ENCODE measurements at places on chromosomes 3 and 15.

DNA sequence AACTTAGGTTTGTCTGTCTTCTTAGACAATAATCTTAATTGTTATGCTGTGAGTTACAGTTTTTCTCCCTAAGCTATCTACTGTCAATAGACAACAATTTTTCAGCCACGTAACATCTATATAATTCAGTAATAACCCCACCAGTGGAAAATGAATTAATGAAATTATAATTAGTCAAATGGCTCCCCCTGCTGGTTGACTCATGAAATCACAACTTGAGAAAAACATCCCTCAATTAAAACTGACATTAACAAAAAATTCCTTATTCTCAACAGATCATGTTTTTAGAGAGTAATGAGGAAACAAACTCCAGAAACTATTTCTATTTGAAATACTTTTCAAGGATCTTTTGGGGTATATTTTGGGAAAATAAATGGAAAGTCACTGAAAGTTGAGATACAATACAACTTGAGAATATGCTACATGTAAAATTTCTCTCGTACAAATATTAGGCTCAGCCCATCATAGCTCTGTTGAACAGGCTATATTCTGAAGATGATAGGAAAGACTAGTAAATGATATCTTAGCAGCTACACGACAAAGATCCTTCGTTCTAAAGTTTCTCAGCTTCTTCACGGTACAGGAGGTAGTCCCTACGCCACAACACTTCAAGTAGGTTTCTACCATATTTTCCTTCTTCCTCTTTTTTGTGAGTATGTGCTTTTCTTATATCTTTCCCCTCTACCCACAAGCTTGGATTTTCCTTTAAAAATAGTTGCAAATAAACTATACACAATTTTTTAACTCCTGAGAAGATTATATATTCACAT lies 20.7 kb downstream of the PPP1R2 start:
- no peak for DNase-seq

GRCh38 chr3:46659285-46659684 lies 34.2 kb downstream of the ALS2CL start:
- no peak for DNase-seq

GRCh38 chr3:132421832-132422231 lies 4.5 kb downstream of the DNAJC13 start:
- DNase-seq: peak; percentile 60

DNA sequence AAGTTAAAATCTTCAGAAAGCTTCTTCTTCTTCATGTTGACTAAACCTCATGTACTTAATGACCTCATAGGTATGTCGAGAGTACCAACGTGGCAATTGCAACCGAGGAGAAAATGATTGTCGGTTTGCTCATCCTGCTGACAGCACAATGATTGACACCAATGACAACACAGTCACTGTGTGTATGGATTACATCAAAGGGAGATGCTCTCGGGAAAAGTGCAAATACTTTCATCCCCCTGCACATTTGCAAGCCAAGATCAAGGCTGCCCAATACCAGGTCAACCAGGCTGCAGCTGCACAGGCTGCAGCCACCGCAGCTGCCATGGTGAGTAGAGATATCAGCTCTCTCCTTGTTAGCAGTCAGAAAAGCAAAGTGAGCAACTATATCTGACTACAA lies 176.5 kb downstream of the MBNL1 start:
- peak; percentile 5 for DNase-seq

- no peak for DNase-seq
Observed at GRCh38 chr3:15476378-15476777, 45.1 kb downstream of the COLQ start.

DNA sequence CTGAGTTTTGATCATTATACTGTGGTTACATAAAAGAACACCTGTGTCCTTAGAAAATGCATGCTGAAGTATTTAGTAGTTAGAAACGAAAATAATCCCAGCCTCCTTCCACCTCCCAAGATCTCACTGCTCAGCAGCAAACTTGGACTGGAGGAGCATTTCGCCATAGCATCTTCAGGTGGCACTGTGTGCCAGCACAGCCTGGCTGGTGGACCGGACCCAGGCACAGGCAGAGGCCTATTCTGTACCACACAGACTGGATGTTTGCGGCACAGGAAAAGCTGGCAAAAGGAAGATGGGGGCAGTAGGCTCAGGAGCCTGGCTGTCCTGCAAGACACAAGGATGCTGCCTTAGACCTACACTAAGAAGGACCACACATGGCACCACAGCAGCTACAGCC lies 10.2 kb downstream of the STIMATE start:
- no peak for DNase-seq

GRCh38 chr15:77282333-77282732 lies 137.6 kb downstream of the PEAK1 start:
- DNase-seq: peak; percentile 83

GRCh38 chr3:57966829-57967228 lies 41.4 kb upstream of the FLNB start:
- no peak for DNase-seq

- DNase-seq: peak; percentile 9
Observed at GRCh38 chr15:79310612-79310984, 314 bp upstream of the TMED3 start.

DNA sequence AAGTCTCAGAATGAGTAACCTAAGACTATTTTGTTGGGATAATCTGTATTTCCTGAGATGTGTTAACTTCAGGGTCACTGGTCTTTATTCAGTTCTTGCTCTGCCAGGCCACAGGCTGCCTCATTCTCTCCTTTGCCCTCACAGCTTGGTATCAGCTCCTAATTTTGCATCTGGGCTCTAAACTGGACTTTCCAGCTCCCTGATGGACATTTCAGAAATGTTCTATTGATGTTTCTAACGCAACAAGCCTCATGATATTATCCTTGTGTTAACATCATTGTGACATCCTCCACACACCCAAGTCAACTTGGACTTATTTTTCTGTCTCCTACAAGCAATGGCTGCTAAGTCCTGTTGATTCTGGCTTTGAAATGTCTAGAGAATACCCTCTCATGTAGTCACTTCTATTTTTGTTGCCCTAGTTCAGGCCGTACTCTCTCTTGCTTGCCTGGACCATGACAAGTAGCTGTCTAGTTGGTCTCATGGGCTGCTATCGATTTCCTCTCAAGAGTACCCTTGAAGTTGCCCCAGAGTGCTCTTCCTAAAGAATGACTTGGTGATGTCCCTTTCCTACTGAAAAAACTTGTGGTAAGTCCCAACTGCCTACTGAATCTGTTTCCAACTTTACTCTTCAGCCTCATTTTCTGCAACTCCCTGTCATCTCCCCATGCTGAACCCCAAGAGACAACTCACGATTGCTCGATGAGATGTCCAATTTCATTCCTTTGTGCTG lies 52.7 kb downstream of the CHST2 start:
- DNase-seq: no peak

GRCh38 chr15:38297623-38298388 lies 45.2 kb downstream of the SPRED1 start:
- DNase-seq: no peak

DNA sequence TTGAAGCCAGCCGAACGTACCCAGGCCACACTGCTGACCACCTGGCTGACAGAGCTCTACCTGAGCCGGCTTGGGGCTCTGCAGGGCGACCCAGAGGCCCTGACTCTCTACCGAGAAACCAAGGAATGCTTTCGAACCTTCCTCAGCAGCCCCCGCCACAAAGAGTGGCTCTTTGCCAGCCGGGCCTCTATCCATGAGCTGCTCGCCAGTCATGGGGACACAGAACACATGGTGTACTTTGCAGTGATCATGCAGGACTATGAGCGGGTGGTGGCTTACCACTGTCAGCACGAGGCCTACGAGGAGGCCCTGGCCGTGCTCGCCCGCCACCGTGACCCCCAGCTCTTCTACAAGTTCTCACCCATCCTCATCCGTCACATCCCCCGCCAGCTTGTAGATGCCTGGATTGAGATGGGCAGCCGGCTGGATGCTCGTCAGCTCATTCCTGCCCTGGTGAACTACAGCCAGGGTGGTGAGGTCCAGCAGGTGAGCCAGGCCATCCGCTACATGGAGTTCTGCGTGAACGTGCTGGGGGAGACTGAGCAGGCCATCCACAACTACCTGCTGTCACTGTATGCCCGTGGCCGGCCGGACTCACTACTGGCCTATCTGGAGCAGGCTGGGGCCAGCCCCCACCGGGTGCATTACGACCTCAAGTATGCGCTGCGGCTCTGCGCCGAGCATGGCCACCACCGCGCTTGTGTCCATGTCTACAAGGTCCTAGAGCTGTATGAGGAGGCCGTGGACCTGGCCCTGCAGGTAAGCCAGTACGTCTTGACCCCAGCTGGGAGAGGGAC lies 6.2 kb downstream of the VPS18 start:
- DNase-seq: no peak

- DNase-seq: peak; percentile 90
Observed at GRCh38 chr15:59611276-59612260, at the start of gene GCNT3. GCNT3 (plus strand) TSS chr15:59611783; CDS start chr15:59618239, 6,456 bp downstream.

DNA sequence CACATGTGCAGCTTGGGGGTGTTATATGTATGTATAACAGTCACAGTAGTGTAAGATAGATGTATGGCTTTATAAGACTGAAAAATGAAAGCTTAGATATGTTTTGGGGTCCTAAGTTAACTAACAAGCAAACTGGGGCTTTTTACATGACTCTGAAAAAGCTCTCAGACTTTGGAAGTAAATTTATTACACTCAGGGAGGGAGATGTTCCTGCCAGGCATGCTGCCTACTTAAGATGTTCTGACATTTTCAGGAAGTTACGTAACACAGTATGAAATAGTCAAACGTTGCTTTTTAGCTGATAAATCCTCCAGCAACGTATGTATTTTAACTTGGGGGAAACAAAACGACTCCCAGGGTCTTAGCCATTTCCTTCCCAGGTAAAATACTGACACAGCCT lies 1.7 kb upstream of the IFT57 start:
- DNase-seq: no peak

GRCh38 chr3:9169326-9169725 lies 80.1 kb downstream of the SRGAP3 start:
- no peak for DNase-seq

DNA sequence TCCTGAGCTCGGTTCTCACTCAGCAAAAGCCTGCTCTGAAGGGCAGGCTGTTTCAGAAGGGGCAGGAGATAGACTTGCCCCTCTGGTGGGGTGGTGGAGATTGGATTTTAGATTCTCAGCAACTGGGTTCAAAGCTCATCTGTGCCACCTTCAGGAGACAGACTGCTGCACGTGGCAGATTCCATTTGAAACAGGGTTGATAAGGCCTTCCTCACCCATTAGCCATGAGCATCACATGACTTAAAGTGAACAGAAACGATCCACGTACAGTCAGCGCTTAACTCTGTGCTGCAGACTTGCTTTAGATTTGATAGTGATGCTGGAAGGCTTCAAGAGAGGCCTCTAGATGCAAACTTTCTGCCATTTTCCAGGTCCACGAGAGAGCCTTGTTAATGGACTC lies 35.0 kb upstream of the MGLL start:
- no peak for DNase-seq

DNA sequence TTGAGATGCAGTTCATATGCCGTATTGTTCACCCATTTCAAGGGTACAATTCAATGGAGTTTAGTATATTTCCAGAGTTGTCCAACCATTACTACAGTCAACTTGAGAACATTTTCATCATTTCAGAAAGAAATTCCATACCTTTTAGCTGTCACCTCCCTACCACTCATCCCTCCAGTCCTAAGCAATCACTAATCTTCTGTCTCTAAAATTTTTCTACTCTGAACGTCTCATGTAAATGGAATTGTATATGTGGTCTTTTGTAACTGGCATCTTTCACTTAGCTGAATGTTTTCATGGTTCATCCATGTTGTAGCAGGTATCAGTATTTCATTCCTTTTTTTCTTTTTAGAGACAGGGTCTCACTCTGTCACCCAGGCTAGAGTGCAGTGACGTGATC lies 51.1 kb downstream of the CMTM7 start:
- no peak for DNase-seq

DNA sequence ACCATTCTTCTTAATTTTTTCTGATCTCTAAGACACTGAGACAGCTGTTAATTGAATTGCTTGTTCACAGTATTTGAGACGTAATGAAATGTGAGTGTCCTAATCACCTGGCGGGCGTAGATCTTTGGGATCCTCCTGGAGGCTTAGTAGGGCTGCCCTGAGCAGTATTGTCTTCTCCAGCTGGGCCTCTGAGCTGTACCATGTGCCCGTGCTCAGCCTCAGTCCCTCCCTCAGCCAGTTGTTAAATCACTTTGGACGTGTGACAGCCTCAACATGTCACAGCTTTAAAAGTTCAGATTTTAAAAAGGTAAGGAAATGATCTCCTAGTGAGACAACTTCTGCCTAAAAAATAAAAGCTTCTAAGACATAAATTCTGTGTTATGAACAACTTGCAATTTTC lies 35.5 kb downstream of the IGF1R start:
- no peak for DNase-seq

- DNase-seq: no peak
Observed at GRCh38 chr3:98482717-98483482, 14.6 kb upstream of the OR5K2 start.

DNA sequence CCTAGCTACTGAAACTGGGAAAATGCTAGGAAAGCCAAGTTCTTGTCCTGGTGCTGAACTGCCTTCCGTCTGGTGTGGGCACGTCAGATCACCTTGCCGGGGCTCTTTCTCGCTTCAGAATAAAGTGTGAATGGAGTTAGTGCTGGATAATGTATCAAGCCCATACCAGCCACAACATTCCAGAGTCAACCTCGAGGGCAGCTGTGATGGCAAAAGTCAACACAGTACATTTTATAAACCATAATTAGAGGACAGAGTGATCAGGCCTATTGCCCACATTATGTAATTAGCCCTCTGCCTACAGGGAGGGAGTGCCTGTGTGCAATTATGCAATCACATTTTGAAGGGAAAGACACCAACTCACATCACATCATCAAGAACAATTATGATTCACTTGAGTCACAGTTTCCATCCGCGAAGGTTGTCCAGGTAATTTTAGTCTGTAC lies 165.2 kb downstream of the RORA start:
- DNase-seq: no peak

DNA sequence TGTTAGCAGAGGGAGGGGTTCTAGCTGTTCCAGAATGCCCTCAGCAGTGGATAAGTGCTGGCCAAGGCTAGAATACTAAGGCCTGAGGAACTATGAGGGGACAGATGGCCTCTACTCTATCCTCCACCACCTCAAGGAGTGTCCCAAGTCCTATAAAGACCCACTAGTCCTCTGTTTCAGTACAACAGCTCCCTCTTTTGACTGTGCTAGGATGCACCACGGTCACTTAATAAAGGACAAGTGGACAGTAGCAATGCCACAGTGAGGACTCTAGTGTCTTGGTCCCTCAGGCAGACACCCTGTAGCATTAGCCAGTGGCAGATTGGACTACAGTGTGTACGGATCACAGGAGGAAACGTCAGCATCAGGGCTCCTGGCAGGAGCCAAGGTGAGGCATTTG lies 171.8 kb upstream of the PROK2 start:
- DNase-seq: no peak

- DNase-seq: no peak
Observed at GRCh38 chr15:29140475-29141307, 128.9 kb downstream of the NSMCE3 start.

DNA sequence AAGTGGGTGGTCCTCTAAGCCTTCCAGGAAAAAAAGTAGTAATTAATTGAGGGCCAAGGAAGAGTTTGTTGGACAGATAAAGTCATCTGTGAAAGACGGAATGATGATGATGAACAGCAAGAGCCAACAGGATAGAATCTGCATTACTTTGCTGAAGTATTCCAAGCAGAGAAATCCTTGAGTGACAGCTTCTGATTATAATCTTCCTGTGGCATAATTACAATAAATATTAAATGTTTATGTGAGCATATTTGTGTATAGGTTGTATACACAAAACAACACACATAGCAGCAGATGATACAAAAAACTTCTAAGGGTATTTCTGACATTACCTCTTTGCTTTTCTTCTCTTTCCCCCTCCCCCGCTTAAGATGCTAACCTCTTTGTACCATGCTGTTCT lies 147.6 kb downstream of the SPATA16 start:
- no peak for DNase-seq

Data from HepG2 (cell line).